ENCODE measurements at places on chromosomes 7 and 10. TPM values are rescaled to one million over a fixed set of nuclear protein-coding genes. Genes with fewer than 3 reads are reported as not detected.

FAM25C gene
- 0.84 TPM for polyA plus RNA-seq

CDC14C gene
- polyA plus RNA-seq = not detected

SLF2 gene
- polyA plus RNA-seq = 3.9 TPM

MBL2 gene
- polyA plus RNA-seq = not detected

SLC26A3 gene
- not detected for polyA plus RNA-seq

PRXL2A gene
- polyA plus RNA-seq = 58.5 TPM

OSBPL3 gene
- 11.2 TPM for polyA plus RNA-seq
